ENCODE measurements at places on chromosomes 4 and X.

- no peak for DNase-seq
These were observed 27.2 kb downstream of the MFAP3L start for GRCh38 chr4:169998981-169999380.

GRCh38 chrX:130810561-130810960 lies 92.4 kb downstream of the ENOX2 start:
- DNase-seq: no peak

GRCh38 chr4:75822416-75822815 lies 79.8 kb downstream of the PPEF2 start:
- DNase-seq: no peak

- no peak for DNase-seq
These were observed 313.0 kb downstream of the ARHGAP10 start for GRCh38 chr4:148044912-148045352.

- peak; percentile 3 for DNase-seq
These were observed 259.0 kb upstream of the PCDH7 start for GRCh38 chr4:30461218-30461617.
